ENCODE measurements at places on chromosomes 6 and 20. TPM values are rescaled to one million over a fixed set of nuclear protein-coding genes. Genes with fewer than 3 reads are reported as not detected.

- no peak for DNase-seq
Measured at GRCh38 chr6:112258642-112259336, 4.4 kb upstream of the LAMA4 start.

DNA sequence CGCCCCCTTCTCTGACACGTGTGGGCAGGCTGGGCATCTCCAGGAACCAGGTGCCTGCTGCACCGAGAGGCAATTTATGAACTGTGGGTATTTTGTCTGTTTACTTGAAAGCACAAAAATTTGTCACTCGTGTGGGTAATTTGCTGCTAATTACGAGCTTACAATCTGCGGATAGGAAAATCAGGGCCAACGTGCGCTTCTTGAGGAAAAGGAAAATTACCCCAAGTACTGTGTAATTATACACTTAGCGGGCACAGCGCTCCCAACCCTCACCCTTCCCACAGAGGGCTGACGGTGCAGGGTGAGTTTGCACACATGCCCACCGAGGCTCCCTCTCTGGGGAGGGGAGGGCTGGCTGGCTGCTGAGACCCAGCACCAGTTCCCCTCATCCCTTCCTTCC, 25.3 kb upstream of the MDGA1 start:
- DNase-seq, result no peak

DNA sequence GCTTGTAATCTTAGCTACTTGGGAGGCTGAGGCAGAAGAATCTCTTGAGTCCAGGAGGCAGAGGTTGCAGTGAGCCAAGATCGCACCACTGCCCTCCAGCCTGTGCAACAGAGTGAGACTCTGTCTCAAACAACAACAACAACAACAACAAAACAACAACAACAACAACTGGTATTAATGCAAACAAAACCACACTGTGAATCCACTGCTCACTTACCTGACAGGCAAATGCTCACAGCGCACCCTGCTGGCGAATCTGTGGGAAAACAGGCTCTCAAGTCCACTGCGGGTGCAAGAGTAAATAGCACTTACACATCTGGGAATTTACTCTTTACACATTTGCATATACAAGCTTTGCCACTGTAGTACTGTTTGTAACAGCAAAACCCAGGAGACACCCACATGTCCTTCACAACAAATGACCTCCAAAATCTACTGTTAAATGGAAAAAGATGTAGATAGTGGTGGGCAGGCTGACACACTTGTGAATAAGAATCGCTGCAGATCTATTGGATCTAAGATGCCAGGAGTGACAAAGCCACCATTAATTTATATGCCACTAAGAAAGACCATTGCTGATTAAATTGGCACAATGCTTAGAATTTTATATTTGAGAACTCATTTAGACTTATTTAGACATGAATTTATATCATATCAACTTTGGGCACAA, 29.3 kb downstream of the NSFL1C start:
- peak; percentile 51 for DNase-seq

GRCh38 chr6:2622671-2623070, 128.1 kb downstream of the MYLK4 start:
- DNase-seq, result no peak

DNA sequence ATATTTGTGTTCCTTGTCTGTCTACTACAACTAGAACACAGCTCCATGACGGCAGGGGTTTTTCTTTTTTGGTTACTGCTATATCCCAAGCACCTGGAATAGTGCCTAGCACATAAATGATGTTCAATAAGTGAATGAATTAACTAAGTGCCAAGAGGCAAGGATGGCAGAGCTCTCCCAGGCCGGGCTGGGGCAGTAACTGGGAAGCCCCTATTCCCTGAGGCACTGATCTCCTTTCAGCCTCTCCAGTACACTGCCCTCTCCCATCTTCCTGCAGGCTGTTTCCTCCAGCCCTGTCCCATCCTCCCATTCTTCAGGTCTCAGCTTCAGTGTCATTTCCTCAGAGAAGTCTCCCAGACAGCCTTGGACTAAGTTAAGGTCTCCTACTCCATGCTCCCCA, 29.0 kb upstream of the SPDEF start:
- no peak for DNase-seq

GRCh38 chr6:16183187-16183664, 54.3 kb downstream of the MYLIP start:
- no peak for DNase-seq

- DNase-seq, result no peak
Measured at GRCh38 chr6:44942201-44942600, 385.9 kb upstream of the RUNX2 start.

DNA sequence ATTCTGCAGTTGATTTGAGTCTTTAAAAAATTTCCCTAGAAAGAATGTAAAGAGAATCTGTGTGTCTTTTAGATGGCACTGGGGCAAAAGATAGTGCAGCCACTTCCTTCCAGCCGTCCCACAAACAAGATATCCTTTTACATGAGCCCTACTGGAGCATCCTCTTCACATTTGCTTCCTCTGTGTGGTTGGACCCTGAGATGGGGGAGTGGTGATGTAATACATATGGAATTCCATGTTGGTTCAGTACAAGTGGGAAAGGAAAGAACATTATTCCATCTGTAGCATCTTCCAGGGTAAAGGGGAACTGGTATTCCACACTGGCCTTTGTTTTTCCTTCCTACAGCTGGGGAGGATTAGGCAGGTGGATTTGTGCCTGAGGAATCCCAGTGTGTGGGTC, 78.9 kb upstream of the ISM1 start:
- no peak for DNase-seq

GRCh38 chr6:20427856-20428255, 26.2 kb downstream of the E2F3 start:
- no peak for DNase-seq

DNA sequence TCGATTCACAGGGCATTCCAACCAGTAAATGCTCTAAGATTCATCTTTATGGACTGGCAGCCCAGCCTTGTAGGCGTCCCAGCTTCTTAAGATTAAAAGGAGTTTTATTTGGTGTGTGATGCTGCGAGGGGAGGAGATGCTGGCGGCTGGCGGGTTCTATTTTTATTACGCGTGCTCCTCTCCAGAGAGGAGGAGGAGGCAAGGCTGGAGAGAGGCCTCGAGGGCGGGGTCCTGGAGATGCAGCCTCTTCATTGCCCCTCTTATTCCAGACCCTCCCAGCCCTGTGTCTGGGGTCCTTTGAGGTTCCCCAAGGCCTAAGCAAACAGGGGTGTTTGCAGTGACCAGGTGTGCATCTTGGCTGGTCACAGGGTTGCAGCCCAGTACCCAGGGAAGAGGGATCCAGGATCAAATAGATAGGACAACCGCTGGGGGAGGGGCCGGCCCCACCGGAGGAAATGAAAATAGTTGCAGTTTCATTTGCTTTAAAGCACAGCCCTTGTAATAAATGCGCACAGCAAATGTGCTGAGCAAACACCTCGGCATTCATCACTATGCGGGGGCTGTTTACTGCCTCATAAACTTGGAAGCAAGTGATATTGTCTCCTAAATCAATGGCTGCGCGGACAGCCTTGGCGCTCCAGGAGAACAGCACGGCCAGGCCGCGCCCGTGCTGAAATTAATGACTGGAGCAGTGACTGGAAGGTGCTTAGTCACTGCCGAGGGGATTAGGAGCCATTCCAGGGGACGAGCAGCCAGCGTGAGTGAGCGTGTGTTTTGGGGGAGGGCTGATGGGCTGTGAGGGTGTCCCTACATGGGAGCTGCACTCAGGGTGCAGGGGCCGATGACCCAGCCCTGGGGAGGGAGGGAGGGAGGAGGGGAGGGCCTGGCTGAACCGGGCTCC, 83.0 kb downstream of the TMEM242 start:
- DNase-seq, result peak; percentile 27

DNA sequence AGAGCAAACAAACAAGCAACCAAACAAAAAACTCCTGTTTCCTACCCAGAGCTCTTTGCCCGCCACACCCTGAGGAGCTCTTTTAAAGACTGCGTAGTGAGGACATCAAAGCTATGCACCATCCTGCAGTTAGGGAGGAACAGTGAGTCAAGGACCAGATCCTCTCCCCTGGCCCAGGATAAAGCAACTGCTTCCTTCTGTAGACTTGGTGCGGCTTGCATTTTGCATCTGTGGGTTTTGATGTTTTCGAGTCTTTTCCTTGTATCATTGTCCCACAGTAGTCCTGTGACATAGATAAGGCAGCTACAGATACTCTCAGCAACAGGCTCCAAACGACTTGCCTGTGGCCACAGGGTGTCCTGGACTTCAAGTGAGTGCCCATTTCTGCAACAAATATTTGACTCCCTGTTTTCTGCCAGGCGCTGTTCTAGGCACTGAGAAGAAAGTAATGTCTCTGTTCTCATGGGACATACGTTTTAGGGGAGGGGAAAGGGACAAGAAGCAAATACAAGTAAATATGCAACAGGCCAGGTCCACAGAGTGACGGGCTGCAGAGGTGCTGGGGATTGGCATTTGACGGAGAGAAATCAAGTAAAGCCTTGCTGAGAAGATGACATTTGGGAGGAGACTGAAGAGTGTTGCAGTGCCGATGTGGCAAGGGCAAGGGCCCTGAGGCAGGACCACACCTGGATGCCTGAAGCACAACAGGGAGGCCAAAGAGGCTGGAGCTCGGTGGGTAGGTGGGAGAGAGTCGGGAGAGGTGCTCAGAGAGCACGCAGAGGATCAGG, 35.9 kb upstream of the MAP3K4 start:
- DNase-seq, result no peak

DNA sequence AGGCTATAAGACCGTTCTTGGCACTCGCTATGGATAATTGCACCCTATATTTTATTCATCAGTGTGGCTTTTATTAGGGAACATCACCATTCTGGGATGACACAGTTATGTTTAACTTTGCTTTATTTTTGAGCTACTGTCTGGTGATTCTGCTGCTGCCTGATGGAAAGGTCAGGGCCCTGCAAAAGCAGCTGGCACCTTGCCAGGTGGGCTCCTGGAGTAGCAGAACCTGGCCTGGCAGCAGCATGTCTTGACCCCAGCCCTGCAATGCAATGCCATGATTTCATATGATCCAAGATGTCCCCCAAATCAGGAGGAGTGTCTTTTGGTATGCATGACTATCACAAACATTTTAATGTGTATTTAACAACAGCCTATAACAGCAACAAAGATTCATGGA, 228.4 kb upstream of the RSPO3 start:
- DNase-seq, result no peak

GRCh38 chr6:109939654-109940053, 38.5 kb upstream of the GPR6 start:
- no peak for DNase-seq

DNA sequence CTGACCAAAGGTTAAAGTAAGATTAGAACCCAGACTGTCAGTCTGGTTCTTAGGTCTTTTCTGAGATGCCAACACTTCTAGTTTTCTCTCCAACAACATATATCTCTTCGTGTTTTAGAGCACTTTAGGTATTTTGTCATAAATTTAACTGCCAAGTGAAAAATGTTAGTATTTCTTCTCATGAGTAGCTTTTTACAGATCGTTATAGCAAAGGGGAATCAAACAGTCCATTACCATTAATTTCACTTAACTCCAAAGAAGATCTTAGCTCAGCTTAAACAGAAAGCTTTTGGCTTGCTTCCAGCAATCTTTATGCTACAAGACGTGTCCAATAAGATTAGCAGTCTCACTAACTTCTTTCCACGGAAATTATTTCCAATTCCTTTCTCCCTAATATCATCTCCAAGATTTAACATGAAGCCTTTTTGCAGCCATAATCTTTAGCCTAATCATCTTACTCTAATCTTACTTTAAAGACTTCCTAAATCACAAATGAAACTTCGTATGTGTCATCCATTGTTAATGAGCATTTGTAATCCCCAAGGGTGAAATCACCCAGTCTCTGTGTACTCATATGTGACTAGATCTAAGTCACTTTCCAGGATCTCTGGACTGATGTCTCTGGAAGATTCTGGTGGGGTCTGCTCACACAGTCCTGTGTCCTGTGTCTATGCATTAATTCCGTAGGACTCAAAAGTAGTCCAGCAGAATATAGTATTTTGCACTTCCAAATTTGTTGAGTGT, 38.7 kb downstream of the MOXD1 start:
- DNase-seq, result no peak

GRCh38 chr6:157158456-157158855, 164.9 kb downstream of the TMEM242 start:
- DNase-seq, result no peak

- no peak for DNase-seq
Measured at GRCh38 chr6:111692327-111693164, 86.9 kb upstream of the TRAF3IP2 start.

- no peak for DNase-seq
Measured at GRCh38 chr6:158894193-158894592, 75.0 kb upstream of the EZR start.

GRCh38 chr6:42471142-42471541, 19.4 kb upstream of the TRERF1 start:
- DNase-seq, result no peak

DNA sequence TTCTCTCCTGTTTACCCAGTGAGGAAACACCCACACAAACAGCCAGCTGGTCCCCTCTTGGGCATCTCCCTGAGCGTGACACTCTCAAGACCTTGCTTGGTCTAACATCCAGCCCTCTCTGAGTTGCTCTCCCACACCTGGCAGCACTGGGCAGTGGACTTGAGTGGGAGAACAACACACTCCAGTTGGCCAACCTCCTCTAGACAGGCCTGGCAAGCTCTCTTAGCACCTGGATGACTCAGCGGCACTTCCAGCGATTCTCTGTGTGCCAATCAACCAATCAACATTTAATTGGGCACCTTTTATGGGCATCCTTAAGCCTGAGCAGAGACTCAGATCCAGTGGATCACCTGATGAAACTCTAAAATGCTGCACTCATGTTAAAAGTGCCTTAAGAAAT, 76.6 kb upstream of the QKI start:
- DNase-seq, result no peak

The LZTS3 gene
- 47.8 TPM for total RNA-seq

The PMEPA1 gene
- 9.2 TPM for total RNA-seq

The ADAM33 gene
- total RNA-seq, result 0.47 TPM

The XKR7 gene
- 2.7 TPM for total RNA-seq

The CCND3 gene
- 10.4 TPM for total RNA-seq

Measured in progenitor cell of endocrine pancreas (in vitro differentiated cells).